Lower leg skin (tissue), 4 donors: ENCODE measurements at places on chromosomes 6 and 20. TPM values are rescaled to one million over a fixed set of nuclear protein-coding genes. Genes with fewer than 3 reads are reported as not detected.
A peak's percentile ranks its signal among the peaks of the same experiment; 100 is the strongest.

DNA sequence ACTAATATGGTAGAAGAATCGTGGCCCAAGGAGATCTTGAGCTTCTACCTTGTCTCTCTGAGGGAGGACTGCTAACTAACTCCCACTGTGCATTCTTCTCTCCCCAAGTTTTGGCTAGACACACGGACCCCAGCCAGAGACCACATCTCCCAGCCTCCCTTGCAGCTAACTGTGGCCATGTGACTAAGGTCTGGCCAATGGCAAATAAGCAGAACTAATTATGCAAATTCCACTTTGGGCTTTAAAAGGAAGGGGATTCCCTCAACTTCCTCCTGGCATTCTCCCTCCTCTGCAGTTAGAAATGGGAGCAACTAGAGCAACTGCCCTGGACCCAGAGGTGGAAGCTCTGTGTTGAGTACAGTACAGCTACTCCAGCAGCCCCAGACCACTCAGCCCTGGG is 15.4 kb downstream of the BPIFA2 start:
- DNase-seq: no peak

- DNase-seq: no peak
Measured at GRCh38 chr20:54469293-54469692, 6.1 kb upstream of the DOK5 start.

DNA sequence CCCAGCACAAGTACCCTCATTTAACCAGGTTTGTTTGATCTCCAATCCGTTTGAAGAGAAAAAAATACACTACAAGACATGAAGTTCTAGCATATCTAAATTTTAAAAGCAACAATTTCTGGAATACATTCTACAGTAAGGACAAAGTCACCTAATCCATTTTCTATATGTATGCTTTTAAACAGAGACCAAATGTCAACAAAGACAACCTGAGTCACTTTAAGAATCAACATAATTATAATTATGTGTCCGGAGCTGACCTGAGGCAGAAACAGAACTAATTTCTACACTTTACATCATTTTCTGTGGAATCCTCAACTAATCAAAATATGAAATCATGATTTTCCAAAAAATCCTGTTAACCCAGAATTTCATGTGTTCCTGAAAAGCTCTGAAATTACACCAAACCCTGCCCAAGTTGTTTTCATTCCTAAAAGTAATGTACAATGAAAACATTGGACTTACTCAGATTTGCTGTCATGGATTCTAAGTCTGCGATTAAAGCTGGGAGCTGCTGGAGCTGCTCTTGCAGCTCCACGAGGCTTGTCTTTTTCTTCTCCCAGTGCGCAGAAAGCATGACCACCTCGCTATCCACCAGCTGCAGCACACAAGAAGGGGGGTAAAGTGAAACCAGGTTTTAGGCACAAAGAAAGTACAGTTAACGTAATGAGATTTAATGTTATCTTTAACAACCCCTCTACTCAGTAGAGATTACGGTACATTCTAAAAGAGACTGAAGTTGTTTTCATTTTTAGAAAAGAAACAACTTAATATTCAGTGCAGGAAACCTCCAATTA is 35.8 kb downstream of the DTNBP1 start:
- DNase-seq: no peak

- DNase-seq: no peak
Measured at GRCh38 chr6:159977255-159977903, 8.5 kb downstream of the IGF2R start.

DNA sequence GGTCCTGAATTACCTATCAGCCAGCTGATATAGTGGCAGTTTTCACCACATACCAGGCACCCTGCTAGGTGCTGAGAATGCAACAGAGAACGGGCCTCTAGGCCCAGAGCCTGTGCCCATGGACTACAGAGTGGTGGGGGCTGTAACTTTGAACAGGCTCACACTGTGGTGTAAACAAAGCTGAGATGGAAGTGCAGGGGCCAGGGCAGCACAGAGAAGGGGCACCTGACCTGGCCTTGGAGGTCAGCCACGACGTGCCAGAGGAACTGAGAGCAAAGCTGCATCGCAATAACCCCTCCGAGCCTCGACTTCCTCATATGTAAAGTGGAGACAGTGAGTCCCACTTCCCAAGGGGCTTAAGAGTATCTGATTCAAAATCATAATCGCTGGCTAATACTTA is 105.8 kb downstream of the MAFB start:
- DNase-seq: no peak

- DNase-seq: no peak
Measured at GRCh38 chr6:137490006-137490905, 3.9 kb downstream of the OLIG3 start.

SLC22A16 gene
- not detected for total RNA-seq

CLVS2 gene
- total RNA-seq: 0.04 TPM

DNA sequence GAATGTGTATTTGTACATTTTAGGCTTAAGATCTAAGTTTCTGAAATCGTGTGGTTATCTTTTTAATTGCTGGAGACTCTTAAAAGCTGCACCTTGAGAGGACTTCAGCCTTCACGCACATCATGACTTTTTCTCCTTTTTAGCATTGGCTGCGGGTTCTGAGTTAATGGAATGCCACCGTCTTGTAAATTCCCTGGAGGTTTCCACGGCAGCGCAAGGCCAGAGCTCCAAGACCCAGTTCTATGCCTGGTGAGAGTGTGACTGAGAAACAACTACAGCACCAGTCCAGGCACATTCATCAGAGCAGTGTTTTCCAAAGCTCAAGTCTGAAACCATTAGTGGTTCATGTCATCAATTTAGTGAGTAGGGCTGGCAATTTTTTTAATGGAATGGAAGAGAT is 23.0 kb downstream of the PRR18 start:
- DNase-seq: no peak

DNA sequence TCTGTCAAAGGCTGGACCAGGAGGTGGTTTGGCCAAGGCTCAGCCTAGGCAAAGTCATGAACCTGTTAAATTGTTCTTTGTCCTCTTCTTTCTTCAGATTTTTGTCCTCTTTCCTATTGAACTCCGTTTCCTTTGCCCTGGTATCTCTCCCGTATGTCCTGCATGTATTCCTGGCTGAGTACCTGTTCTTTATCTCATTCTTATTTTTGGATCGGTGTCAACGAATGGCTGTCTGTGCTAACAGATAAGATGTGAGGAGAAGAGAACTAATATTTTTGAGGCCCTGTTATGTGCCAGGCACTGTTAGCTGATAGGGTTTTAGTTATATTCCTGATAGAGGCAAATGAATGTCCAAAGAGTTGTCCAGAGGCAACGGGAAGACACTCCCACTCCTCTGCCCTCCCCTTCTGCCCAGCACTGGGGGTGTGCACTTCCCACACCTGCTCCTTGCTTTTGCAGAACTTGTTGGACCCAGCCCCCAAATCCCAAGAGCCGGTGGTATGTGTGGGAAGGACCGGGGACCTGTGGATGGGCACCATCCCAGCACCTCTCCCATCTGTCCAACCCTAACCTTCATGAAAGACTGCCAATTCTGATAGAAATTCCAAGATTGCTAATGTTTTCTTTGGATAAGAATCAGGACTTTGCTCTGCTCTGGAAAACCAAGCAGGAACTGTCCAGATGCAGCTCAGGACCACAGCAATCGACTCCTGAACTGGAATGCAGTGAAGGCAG is 20.6 kb downstream of the MMP24OS start:
- DNase-seq: no peak

GRCh38 chr6:125251516-125252220 is 50.1 kb downstream of the HDDC2 start:
- no peak for DNase-seq

- DNase-seq: no peak
Measured at GRCh38 chr6:119308048-119308570, 41.5 kb downstream of the MAN1A1 start.

DNA sequence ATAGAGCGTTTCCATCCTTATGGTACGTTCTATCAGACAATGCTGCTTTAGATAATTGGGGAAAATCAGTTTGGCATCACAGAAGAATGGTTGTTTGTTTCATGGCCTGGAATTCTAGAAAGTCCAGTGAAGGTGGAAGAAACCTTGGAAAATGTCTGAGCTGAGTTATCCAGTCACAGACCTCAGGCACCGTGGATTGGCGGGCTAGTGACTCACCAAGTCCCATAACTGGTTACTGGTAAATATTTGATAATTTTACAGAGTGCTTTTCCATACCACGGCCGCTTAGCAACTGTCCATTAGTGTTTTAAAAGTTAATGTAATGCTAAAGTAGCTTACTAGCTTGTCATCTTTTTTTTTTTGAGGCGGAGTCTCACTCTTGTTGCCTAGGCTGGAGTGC is 99.4 kb downstream of the SLC35B3 start:
- no peak for DNase-seq

DNA sequence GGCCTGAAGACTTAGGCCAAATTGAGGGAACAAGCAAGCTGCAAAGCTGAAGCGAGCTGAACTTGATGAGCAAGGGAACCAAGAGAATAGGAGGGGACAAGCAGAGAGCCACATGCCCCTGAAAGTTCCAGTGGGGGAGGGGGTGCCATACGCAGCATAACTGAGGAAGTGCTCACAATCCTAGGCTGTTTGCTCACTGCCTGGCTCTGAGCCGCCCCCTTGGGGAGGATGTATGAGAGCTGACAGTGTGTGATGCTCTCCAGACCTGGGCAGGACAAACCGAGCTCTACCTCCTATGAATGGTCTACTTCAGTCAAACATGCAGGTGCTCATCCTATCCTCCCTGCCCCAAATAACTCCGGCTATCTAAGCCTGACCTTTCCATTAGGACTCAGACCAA is 52.1 kb downstream of the FAXC start:
- no peak for DNase-seq

DNA sequence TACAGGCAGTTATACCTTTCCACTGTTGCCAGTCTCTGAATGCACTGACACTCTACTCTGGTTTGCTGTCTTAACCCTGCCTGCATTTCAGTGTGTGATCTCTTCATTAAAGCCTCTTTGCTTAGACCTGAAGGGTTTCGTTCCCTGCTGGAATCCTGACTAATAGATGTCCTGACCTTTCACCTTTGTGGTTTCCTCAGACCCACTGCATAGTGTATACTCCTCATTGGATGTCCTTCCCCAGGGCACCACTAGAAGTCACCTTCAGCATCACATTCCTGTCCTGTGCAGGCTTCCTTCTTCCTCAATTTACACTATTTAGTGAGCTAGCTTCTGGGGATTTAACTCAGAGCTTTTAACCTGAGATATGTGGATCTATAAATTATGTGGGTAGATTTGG is 120.6 kb downstream of the RCAN2 start:
- DNase-seq: no peak

MARCKS gene
- 48.6 TPM for total RNA-seq

DNA sequence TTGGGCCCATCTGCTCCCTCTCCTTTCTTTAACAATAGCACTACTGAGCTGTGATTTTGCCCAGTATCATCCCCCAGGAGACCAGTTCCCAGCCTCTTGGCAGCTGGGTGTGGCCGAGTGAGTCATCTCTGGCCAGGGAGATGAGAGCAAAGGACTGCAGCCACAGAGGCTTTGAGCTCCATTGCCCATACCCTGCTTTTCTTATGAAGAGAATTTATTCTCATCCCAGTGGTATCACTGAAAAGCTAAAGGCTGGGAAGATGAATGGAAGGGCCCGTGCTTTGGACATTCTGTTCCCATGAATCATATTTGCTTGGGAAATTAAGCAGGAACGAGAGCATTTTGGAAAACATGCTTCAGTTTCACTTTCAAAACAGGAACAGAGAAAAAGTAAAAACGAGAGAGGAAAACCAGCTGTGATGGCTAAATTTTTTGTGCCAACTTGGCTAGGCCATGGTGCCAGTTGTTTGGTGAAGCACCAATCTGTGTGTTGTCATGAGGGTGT is 14.9 kb downstream of the CST3 start:
- peak; percentile 76 for DNase-seq

PM20D2 gene
- 17.8 TPM for total RNA-seq

DNA sequence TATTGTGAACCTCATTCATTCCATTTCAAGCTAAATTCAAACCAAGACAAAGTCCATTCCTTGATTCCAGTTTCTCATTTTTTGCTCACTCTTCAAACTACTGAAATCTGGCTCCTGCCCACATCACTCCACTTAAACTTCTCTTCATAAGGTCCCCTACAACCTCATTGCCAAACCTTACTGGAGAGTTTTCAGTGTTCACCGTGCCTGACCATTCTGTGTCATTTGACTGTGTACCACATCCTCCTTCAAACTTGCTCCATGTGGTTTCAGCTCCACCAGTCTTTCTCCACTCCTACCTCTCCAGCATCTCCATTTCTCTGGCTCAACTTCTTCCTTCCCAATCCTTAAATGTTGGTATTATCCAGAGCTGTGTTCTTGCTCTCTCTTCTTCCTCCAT is 38.5 kb upstream of the TAB2 start:
- DNase-seq: no peak

DNA sequence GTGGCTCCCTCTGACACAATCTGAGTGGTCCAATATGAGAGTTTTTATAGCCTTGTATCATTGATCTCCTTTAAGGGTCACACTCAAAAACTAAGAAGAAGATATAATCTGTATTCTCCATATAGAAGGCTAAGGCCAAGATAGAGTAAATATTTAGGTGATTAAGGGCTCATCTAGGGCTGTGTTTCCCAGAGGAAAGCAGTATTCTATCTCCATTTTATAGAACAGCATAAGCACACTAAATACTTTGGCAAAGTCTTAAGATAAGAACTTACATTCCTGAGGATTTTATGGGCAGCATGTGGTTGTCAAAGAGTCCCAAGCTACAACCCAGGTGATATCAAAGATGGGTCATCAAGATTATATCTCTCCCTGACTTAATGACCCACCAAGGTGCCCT is 377.6 kb downstream of the KIF16B start:
- no peak for DNase-seq

DNA sequence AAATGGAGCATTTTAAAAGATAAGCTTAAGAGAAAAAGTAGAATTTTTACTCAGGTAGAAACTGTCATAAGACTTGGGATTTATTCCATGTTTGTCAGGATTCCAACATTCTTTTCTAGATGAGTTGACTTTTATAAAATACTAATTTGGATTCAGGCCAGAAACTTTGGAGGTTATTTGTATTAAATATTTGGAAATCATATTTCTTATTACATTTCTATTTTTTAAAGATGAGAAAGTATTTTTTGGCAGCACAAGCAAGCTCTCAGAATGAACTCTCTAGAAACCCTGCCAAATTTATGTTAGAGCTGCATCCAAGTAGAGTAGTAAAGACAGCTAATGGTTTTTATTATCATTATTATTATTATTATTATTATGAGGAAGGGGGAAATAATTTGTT is 1014.9 kb upstream of the GJE1 start:
- no peak for DNase-seq

GRCh38 chr6:84280639-84281038 is 53.2 kb upstream of the CEP162 start:
- no peak for DNase-seq

GRCh38 chr6:91626911-91627310 is 1040.0 kb upstream of the MAP3K7 start:
- no peak for DNase-seq

POPDC3 gene
- total RNA-seq: not detected

ZKSCAN8 gene
- 10.5 TPM for total RNA-seq

DNA sequence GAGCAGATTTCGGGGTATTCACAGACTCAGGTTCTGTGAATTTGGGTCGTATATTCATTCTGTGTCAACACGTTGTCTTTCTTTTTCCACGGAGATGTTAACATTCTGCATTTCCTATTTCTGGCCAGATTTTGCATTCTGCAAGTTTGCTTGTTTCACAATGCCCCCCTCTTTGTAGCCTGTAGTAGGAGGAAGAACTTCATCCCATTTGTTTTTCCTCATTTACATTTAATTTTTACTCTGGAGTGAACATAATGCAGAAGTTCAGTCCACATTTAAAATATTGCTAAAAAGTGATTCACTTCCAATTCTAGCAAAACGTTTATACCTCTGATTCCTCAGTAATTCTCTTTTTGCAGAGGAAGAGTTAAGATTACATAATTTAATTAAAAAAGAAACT is 12.9 kb downstream of the TAGAP start:
- DNase-seq: no peak

SOBP gene
- 2.7 TPM for total RNA-seq

GRCh38 chr20:19025430-19026120 is 186.9 kb upstream of the SLC24A3 start:
- DNase-seq: peak; percentile 15
